ENCODE measurements at places on chromosomes 13 and 19. TPM values are rescaled to one million over a fixed set of nuclear protein-coding genes. Genes with fewer than 3 reads are reported as not detected.

DNA sequence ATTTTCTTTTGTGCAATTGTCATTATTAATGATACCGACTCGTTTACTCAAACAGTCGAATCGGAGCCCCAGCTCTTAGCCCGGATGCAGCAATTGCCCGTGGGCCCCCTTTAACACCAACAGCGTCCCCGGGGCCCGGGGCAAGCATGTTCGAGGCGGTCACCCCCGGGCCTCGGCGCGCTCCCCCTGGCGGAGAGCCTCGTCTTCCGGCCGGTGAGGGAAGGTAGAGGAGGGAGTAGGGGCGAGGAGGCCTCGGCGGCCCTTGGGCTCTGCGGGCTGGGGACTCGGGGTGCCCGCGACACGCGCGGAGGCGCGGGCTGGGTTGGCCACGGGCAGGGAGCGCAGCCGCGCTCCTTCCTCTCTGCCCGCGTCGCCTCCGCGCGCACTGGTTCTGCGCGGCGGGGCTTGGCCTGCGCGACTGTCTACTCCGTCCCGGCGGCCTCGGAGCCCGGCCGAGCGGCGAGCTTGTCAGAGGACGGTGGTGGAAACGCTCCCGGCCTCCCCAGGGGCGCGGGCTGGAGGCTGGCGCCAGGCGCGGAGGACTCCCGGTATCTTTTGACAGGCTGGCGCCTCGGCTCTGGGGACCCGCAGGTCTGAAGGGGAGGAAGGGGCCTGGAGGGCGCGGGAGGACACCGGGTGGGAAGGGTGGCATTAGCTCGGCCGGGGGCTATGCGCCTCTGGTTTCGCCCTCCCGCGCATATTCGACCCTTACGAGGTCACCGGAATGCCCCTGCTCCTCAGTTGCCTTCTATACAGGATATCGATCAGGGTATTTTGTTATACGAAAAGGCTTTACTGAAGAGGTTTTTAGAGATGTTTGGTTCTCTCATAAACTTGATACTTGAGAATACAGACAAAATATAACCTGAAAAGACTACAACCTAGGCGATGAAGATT lies 1.5 kb downstream of the BIVM start:
- H3K36me3 ChIP-seq: peaks cover 14% of the 10 kb centered on the region
- peak; percentile 90 for DNase-seq
- H3K4me3 ChIP-seq: peak overlapping the region; percentile 87
- peaks cover 40% of the 10 kb centered on the region for H3K4me1 ChIP-seq
- H3K27ac ChIP-seq: peak overlapping the region; percentile 87

DNA sequence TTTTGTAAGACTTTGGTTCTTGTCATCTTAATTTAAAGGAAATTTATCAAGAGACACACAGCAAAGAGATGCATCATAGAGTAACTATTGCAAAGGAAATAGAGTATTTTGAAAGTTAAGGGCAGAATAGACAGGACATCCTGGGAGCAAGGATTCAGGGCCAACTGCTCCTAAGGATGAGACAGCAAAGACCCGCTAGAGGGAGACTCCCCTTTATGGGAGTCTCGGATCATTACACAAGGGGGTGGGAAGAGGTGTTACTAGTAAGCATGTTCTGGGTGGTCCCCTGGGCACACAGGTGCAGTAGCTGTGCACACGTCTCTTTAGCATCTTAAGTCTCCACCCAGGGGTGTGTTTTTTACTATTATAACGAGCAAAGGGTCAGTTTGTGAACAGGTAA lies 9.6 kb downstream of the ZSCAN5C start:
- H3K36me3 ChIP-seq: no peaks in the 10 kb centered on the region
- DNase-seq: no peak
- H3K4me3 ChIP-seq: no peak overlapping the region
- peaks cover 5% of the 10 kb centered on the region for H3K27me3 ChIP-seq

GRCh38 chr13:113904411-113904810 lies 40.5 kb upstream of the GAS6 start:
- H3K4me3 ChIP-seq: no peak overlapping the region
- no peak overlapping the region for H3K27ac ChIP-seq
- H3K36me3 ChIP-seq: no peaks in the 10 kb centered on the region
- DNase-seq: peak; percentile 33
- H3K27me3 ChIP-seq: peaks cover 19% of the 10 kb centered on the region

DNA sequence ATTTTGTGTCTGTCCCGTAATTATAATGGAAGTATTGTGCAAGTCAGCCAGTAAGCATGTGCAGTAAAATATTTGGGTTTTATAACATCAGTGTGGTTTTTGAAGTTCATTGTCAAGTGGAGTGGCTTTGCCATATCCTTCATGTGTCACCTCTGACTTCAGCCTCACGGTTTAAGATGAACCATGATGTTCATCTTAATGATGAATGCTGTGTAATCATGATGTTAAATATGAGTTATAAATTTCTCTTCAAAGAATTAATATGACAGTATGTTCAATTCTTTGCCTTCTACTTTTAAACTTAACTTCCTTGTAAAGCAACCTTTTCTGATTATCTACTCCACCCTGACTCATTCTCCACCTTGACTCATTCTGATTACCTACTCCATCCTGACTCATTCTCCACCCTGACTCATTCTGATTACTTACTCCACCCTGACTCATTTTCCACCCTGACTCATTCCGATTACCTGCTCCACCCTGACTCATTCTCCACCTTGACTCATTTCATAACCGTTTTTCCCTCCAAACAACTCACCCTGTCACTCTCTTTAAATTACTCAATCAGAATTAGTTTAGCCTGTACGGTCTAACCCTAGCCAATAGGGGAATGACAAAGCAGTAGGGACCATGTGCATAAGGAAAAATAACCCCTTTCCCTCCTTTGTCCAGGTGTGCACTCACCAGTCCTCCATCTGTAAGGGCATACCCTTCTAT lies 50.3 kb upstream of the ANKRD10 start:
- peaks cover 13% of the 10 kb centered on the region for H3K4me1 ChIP-seq
- peak; percentile 35 for DNase-seq
- peaks cover 5% of the 10 kb centered on the region for H3K27me3 ChIP-seq
- no peak overlapping the region for H3K4me3 ChIP-seq
- H3K27ac ChIP-seq: peak overlapping the region; percentile 67

DNA sequence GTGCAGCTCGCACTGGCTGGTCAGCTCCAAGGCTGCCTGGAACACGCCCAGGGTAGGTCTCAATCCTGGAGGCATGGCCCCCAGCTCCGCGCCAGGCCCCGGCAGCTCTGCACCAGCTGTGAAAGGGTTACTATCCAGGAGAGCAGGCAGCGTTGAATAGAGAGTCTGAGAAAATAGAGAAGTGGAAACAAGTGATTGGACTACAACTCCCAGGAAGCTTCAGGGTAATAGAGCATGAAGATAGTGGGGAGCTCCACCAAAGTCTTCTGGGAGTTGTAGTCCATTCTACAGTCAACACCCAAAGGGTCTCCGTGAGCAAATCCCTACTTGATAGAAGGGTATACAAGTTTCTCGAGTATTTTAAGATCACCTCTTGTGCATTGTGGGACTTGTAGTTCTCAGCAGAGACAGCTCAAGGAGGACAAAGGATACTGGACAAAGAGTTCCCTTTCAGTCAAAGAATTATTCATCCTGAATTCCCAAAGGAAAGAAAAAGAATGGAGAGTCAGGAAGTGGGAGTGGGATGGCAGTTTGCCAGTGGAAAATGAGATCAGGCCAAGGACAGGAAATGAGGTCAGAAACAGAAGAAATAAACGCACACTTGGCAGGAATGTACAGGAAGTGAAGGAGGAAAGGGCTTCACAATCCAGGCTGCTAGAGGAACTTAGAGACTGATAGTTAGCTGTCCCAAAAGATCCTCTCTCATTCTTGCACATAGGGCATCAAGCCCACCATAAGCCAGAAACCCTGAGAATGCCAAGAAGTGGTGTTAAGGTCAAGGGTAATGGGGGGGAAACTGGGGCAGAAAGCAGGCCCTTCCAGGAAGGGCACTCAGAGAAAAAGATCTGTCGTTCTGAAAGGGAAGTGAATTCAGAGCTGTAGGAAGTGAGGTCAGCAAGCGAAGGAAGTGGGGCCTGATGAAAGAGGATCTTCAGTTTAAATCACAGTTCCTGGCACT lies 5.5 kb upstream of the MAMSTR start:
- peaks cover 39% of the 10 kb centered on the region for H3K4me1 ChIP-seq
- H3K4me3 ChIP-seq: peak overlapping the region; percentile 13
- peaks cover 28% of the 10 kb centered on the region for H3K36me3 ChIP-seq
- peak overlapping the region; percentile 97 for H3K27ac ChIP-seq
- no peaks in the 10 kb centered on the region for H3K27me3 ChIP-seq

DNA sequence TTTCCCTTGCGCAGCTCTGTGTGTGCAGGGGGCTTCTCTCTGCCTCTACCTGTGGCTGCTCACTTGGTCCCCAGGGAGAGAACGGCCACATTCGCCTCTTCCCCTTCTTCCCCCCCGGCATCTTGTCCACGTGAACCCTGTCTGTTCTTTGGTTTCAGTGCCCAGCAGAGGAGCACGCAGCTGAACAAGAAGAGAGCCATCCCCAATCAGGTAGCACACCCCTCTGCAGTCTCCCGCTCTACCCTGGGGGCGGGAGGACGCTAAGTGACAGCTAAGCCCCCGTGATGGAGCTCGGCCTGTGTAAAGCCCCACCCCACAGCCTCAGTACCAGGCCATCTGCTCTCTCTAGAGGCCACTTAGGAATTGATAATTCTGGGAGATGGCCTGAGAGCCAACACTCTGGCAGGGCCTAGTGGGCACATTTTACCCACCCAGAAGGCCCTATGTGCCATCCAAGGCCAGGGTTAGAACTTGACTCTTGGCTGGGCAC lies 30.2 kb downstream of the TMED1 start:
- H3K27ac ChIP-seq: no peak overlapping the region
- DNase-seq: no peak
- H3K36me3 ChIP-seq: peaks cover 53% of the 10 kb centered on the region
- no peaks in the 10 kb centered on the region for H3K27me3 ChIP-seq

DNA sequence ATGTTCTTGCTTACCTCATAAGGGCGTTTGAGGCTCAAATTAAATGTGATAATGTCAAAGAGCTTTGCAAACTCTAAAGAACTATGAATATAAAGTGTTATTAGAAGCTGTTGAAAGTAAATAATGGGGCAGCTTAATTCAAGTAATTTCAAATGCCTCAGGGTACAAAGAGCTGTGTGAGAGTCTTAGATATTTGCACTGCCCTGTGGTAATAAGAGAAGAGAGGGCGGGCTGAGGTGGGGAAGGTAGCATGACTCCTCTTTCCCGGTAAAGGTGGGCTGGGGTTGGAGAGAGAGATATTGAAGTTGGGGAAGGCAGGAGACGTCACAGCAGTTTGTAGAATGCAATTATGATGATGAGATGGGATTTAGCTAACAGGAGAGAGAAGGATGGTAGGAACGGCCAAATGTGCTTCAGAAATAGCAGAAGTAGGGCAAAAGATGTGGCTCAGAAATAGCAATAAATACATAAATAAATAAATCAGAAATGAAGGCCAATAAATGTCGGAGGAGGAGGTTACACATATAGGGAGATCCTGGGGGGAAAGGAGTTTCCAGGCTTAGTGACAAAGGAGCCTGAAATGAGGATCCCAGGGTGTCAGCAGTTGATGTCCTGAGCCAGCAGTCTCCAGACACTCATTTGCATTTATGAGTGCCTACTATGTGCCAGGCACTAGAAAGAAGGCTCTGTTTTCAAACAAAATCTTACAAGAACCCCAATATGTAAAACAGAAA lies 35.7 kb upstream of the RCBTB2 start:
- H3K27me3 ChIP-seq: peaks cover 11% of the 10 kb centered on the region
- peaks cover 71% of the 10 kb centered on the region for H3K4me1 ChIP-seq
- H3K36me3 ChIP-seq: peaks cover 34% of the 10 kb centered on the region
- peak overlapping the region; percentile 44 for H3K27ac ChIP-seq

DNA sequence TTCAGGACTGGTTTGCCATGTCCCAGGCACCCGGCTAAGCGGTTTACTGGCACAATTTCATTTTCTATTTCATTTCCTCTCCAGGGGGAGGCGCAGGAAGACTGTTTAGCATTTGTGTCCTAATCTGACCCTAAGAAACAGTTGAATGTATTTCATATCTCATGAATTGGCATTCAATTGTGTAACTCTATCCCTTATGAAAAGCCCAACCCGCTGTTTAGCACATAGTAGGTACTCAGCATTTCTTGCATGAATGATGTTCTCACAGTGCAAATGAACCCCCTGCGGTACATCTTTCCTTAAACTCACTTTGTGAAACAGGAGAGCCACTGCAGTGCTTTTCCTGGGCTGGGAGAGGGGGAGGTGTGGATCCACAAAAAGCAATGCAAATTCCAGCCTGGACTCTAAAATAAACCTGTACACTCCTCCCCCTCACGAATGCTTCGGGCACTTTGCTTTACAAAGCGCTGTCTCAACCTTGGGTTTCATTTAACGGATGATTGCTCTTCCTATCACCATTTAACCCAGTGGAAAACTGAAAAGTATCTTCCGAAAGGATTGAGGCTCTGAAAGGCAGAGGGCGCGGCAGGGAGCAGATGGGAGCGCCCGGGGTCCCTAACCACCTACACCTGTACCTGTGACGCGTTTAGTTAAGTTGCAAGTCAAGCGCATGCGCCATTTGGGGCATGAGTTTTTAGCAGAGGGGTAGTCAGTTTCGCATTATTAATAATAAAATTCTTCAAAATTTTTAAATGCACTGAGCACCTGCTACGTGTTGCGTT lies 1.2 kb upstream of the EEF2 start:
- peak overlapping the region; percentile 95 for H3K4me3 ChIP-seq
- H3K36me3 ChIP-seq: peaks cover 39% of the 10 kb centered on the region
- DNase-seq: peak; percentile 83
- no peaks in the 10 kb centered on the region for H3K27me3 ChIP-seq

GRCh38 chr19:4652075-4652474 lies 12.8 kb downstream of the TNFAIP8L1 start:
- no peak overlapping the region for H3K27ac ChIP-seq
- no peak overlapping the region for H3K4me3 ChIP-seq
- peaks cover 10% of the 10 kb centered on the region for H3K36me3 ChIP-seq
- no peak for DNase-seq
- peaks cover 5% of the 10 kb centered on the region for H3K4me1 ChIP-seq
- no peaks in the 10 kb centered on the region for H3K27me3 ChIP-seq

DNA sequence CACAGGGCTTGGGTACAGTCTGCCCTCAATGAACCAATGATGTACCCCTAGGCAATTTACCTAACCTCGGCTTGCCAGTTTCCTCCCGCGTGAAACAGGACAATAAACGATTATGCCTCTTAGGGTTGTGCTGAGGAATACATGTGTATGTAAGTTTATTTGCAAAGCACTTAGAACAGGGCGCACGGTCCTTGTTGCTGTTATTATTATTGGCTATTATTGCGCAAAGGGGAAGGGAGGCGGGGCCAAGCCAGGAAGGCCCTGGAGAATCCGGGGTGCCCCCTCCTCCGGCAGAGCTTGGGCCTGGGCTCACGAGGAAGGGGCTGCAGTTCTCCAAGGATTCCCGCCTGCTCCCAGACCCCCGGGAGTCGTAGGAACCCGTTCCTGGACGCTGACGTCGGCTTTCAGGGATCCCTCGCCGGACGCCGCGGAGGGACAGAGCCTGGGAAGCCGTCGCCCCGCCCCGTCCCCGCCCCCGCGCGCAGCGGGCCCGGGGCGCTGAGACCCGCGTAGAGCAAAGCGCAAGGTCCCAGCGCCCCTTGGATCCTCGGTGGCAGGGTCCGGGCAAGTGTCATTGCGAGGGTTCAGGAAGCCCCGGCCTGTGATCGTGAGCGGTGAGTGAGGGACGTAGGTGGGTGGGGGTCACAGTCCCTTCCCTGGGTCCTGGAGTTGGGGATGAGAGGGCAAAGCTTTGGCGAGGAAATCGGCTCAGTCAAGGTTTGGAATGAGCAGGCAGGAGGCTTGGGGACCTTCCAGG lies at the start of gene TMEM91:
TMEM91 (plus strand) TSS at position 293 of the 757 bp plus-strand sequence. CDS start 1,777 bp downstream, outside the sequence.
- peak within 1 kb of the TSS; percentile 44 for H3K27ac ChIP-seq
- no peaks in the 10 kb centered on the region for H3K36me3 ChIP-seq
- no peaks in the 10 kb centered on the region for H3K27me3 ChIP-seq

- H3K4me1 ChIP-seq: no peaks in the 10 kb centered on the region
- H3K36me3 ChIP-seq: no peaks in the 10 kb centered on the region
- DNase-seq: no peak
- peaks cover 13% of the 10 kb centered on the region for H3K27me3 ChIP-seq
Observed at GRCh38 chr13:101747039-101747438, 294.6 kb downstream of the ITGBL1 start.

PSG6 gene
- not detected for total RNA-seq

TMEM86B gene
- total RNA-seq: 11.0 TPM
